ENCODE measurements at places on chromosomes 6 and 20.

DNA sequence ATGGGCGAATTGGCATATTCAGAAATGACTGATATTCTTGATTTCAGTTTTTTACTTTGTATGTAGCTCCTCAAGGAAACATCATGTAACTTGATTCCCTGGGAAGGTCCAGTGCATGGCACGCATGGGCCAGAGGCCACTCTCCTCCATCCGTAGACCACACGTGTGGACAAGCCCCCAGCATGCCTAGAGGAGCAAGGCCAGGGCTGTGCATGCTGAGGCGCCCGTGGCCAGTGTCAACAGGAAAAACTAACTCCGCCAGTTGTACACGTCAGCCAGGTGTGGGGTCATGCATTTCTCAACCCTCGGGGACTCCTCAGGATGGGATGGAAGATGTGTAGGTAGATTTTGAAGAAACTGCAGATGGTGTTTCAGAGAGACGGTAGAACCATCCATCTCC is 37.8 kb upstream of the CD93 start:
- DNase-seq, result no peak

DNA sequence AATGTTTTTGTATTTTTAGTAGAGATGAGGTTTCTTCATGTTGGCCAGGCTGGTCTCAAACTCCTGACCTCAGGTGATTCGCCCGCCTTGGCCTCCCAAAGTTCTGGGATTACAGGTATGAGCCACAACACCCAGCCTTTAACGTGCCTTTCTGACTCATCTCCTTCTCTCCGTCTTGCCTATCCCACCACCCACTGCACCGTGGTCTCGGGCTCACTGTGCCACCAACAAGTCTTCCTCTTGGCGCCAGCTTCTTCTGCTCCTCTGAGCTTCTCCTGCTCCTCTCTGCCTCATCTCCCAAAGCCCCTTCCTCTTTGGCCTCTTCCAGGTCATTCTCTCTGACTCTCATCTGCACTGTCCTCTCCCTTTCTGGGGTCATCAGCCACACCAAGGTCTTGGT is 41.0 kb downstream of the TMEM242 start:
- no peak for DNase-seq

DNA sequence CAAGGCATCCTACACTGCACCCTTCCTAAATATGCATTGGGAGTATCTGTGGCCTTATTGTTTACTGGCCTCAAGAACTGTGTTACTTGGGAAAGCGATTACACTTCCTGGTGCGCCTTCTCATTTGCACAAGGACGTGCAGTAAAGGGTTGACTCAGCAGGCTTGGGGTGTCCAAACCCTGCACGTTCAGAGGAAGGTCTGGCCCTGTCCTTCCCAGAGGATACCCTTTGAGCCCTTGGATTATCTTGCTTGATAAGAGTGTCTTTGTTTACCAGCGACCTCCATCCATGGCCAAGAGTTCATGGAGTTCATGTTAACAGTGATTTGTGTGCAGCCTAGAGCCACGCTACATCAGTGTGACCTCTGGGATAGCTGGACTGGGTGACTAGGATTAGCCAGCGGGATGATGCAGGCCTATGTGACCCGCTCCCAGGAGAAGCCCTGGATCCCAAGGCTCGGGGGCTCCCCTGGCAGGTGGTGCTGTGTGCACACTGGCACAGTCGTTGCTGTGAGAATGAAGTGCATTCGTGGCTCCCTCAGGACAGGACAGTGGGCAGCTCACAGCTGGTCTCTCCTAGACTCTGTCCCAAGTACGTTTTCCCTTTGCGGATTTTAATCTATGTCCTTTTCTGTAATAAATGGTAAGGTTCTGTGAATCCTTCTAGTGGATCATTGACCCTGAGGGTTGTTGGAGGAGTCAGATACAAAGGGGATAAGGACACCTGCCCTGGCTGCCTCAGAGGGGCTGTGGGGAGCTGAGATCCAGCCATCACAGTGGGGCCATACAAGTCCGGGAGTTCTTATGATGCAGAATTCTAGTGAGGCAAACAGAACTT is 73.5 kb downstream of the TTLL2 start:
- DNase-seq, result no peak

GRCh38 chr6:159059885-159060506 is 15.2 kb upstream of the TAGAP start:
- no peak for DNase-seq

DNA sequence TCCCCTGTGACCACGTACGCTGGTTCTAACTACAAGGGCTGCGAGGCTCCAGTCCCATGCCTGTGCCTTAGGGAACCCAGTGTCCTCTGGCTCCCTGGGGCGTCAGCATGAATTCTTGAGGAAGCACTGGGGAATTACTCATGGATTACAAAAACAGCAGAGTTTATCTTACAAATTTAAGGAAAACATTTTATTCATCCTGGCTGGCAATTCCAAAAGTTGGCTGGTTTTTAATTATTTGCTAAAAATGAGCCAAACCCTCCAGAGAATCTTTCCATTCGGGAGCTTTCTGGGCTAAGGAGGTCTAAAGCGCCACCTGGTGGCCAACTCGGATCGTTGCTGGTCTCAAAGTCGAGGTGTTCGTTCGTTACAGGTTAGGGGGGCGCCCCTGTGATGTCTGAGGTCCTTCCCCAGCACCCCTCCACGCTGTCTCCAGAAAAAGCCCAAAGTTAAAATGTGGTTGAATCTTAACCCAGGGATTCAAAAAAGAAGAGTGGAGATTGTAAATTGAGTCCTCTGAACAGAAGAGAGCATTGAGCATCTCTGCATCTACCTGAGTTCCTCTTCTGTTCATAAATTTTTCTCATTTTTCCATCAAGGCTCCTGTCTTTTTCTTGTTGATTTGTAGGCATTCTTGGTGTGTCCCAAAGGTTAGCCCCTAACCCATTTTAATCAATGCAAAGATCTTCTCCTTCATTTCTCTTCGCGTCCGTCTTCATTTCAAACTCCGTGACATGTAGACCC is 99.4 kb downstream of the BFSP1 start:
- no peak for DNase-seq

- DNase-seq, result no peak
These were observed 103.4 kb upstream of the KCNG1 start for GRCh38 chr20:51126337-51126736.

DNA sequence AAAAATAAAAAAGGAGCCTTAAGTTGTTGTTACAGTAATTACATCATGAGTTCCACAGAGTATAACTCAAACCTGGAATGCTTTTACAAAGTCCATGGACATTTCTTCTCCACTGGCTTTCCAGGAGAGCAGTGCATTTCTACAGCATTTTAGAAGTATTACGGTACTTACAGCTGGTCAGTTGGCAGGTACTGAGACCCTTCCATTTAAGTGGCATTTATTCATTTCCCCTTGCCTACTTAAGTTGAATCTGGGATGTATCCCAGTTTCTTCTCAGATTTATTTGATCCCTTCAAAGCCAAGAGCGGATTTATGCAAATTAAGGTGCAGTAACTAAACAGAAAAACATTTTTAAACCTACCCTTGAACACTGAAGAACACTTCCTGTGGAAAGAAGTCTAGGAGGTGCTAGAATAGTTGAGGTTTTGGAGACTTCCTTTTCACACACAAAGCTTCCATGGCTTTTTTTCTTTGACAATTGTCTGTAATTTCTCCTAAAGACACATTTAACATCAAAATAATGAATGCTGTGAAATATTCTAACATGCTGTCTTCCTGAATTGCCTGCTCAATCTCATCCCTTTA is 3.4 kb downstream of the PRDM13 start:
- DNase-seq, result no peak

DNA sequence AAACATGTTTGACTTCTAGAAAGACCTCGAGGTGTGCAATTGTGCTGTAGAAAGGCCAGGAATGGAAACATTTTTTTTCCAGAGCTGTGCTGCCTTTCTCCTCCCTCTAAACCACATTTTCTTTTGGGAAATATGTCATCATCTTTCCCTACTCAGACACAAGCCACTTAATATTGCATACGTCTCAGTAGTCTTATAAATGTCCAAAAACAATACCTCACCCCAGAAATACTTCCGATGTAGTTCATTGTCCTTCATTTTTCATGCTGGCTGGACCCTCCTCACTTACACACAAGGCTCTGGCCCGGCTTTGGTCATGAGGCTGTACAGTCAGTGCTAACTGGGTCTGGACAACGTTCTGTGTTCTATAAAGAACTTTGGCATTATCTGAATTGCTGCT is 126.4 kb downstream of the SCML4 start:
- no peak for DNase-seq

- no peak for DNase-seq
These were observed 60.9 kb upstream of the KCNQ5 start for GRCh38 chr6:72560721-72561593.

DNA sequence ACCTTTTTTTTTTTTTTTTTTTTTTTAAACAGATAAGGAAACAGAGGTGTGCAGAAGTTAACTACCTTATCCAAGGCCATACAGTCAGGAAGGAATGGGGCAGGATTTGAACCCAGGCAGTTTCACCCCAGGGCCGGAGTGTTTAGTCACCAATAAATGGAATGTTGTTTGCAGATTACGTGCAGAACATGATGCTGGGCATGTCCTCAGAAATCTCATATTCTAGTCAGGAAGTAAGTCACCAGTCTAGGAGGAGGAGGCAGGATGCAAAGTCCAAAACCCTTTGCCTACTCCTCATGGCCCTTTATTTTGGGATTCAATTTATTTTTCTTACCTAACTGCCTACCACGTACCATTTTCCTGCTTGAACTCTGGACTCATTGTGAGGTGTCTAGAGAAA is 57.1 kb upstream of the LRRC1 start:
- no peak for DNase-seq

DNA sequence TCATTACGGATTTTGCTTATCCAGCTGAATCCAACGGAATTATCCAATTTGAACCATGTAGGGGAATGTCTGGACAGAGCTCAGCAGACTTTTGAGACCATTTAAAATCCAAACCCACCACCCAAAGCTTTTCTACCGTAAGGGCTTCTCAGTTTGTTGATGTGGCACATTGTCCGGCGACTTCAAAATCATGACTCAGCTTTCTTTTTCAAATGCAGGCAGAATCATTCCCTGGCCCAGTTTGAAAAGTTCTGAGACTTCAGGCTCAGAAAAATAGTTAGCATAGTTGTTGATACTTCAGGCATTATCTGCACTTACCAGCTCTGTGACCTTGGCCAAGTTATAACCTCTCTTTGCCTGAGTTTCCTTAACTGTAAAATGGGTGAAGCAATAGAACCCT is 182.2 kb downstream of the PTPRT start:
- DNase-seq, result no peak

GRCh38 chr20:22430154-22430745 is 154.1 kb downstream of the FOXA2 start:
- DNase-seq, result no peak

DNA sequence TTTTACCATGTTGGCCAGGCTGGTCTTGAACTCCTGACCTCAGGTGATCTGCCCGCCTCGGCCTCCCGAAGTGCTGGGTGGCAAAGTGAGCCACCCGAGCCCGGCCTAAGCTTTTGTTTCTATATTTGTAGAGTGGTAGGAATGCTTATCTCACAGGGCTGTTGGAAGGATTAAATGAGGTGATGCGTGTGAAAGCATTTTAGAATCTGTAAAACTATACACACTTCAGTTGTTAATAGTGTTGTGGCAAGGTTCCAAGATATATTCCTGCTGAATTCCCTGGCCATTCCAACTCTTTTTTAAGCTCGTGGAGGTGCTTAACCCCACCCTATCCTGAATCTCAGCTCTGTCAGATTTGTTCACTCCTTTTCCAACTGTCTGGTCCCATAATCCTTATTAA is 89.9 kb upstream of the AKIRIN2 start:
- DNase-seq, result no peak

DNA sequence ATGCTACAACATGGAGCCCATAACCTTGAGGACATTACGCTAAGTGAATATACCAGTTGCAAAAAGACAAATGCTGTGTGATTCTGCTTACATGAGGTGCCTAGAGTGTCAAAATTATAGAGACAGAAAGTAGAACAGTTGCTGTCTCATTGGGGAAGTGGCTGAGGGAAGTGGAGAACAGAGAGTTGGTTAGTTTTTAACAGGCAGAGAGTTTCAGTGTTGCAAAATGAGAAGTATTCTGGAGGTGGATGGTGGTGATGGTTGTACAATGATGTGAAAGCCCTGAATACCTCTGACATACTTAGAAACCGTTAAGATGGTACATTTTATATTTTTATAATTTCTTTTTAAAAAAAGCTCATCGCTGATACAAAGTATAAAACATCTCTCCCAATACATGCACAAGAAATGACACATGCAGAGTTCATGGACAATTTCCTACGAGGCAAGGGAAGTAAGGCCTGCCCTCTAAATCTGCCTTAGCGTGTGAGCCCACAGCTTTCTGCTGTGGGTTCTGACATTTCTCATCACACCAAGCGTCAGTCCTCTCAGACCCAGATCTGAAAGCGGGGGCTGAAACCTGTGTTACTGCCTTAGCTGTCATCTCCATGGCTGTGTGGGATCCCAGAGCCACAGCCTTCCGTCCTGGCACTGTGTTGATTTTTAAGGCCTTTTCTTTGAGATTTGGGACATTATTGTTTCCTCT is 126.0 kb downstream of the RNASET2 start:
- no peak for DNase-seq

DNA sequence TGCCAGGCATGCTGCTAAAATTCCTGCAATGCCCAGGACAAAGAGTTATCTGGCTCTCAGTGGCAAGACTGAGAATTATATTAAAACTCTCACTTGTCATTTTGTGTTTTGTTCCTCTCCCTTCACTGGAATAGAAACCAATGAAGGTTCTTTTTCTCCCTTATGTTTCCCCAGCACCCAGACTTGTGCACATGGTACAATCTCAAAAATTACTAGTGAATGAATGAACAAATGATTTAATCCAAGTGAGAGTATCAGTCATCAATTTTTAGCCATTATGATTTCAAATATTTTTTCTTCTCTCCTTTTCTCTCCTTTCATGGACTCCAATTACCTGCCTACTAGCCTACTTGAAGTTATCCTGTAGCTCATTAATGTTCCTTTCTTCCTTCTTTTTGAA is 70.1 kb downstream of the BCAS1 start:
- DNase-seq, result no peak

- DNase-seq, result no peak
These were observed 27.3 kb upstream of the HFE start for GRCh38 chr6:26059941-26060340.

DNA sequence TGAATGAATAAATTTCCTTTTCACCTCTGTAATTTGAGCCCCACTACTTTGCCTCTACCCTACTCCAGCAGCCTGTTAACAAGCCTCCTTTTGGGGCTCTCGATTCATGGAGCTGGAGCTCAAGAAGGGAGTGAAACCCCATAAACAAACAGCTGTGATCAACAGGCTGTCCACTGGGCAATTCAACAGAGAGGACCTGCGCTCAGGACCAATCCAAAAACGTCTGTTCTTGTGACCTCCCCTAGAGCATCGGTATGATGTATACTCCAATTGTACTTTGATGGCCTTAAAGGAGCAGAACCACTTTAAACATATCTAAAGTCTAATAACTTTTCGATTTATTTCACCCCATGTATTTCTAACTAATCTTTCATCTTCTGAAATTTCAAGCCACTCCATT is 37.4 kb downstream of the HIVEP2 start:
- no peak for DNase-seq

DNA sequence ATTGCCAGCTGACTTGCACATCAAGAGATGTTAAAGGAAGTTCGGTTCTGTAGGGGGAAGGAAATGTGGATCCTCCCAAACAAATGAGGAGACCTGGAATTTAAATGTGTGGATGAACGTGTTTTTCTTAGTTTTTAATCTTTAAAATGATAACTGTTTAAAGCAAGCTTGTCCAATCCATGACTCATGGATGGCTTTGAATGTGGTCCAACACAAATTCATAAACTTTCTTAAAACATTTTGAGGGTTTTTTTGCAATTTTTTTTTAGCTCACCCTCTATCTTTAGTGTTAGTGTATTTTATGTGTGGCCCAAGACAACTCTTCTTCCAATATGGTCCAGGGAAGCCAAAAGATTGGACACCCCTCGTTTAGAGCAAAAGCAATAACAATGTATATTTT is 12.6 kb downstream of the TUBB2B start:
- no peak for DNase-seq
